ENCODE measurements at places on chromosomes 6 and 20.
A peak's percentile ranks its signal among the peaks of the same experiment; 100 is the strongest.

GRCh38 chr6:161493576-161494118 lies 219.8 kb upstream of the AGPAT4 start:
- DNase-seq = no peak

- DNase-seq = no peak
These were observed 91.9 kb upstream of the NXT1 start for GRCh38 chr20:23258747-23259121.

DNA sequence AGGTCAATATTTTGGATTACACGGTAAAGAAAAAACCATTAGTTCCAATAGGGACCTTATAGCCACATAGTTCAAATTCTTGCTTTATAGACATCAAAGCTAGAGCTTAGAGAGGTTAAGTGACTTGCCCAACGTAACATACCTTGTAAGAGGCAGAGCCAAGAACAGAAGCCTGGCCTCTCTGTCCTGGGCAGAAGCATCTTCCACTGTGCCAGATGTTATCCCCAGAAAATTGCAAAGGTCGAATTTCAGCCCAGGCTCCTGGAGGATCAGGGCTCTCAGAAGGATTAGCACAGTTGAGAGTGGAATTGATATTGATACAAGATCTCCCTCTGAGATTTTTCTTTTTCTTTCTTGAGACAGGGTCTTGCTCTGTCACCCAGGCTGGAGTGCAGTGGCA lies 6.1 kb downstream of the SMIM28 start:
- DNase-seq = peak; percentile 56

DNA sequence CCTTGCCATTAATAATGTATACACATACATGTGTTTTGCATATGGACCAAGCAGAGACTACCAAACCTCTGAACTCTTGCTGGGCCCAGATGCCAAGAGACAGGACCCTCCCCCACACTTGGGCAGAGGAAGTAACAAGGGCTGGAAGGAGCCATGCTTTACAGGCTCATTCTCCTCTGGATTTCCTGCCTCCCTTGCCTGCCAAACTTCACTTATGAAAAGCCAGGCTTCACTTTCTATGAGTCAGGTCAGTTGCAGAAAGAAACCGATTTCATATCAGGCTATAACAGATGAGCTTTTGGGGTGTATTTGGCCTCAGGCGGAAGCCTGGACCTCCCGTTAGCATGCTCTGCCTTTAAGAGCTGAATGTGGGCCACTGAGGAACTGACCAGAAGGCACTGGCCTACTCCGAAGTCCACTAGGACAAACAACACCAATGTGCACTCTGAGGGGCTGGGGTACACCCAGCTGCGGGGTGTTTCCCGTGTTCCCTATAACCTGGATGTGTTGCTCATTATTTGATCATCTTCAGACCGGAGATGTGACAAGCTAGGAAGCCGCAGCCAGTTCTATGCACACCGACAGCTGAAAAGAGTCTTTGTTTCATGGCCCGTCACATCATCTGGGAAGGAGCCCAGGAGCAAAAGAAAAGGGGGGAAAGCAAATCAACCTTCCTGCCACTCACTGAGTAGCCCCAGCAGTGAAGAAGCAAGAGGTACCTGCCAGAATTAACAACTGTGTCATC lies 28.5 kb downstream of the HAO1 start:
- no peak for DNase-seq

- no peak for DNase-seq
These were observed 1.2 kb downstream of the FUT9 start for GRCh38 chr6:96017070-96017359.

- DNase-seq = no peak
These were observed 12.2 kb upstream of the PTGIS start for GRCh38 chr20:49579874-49580812.

DNA sequence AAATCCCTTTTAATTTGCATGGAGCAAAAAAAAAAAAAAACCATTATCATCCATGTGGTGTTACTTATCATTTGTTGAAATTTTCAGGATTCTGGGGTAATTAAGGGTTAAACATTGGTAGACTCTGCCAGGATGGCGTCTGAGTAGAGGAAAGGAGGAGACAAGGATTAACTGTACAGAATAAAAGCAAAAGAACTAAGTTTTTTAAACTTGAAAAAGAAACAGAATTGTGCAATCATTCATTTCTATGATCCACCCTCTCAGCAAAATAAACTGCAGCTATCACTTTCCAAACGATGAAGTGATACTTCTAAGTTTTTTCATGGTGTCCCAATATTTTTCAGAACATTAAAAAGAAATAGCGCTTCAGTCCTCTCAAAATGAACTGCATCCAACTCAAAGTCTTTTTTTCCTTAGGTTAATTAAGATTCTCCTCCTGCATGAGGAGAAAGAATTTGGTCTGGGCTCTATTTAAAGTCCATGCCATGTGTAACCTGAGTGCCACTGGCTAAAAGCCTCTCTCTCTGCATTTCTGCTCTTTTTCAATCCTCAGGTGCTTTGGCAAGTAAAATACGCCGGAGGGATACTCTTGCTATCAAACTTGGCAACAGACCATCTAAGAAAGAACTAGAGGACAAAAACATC lies 69.5 kb upstream of the LTV1 start:
- DNase-seq = no peak

- DNase-seq = no peak
These were observed 4.4 kb downstream of the CAPN11 start for GRCh38 chr6:44162876-44163625.

DNA sequence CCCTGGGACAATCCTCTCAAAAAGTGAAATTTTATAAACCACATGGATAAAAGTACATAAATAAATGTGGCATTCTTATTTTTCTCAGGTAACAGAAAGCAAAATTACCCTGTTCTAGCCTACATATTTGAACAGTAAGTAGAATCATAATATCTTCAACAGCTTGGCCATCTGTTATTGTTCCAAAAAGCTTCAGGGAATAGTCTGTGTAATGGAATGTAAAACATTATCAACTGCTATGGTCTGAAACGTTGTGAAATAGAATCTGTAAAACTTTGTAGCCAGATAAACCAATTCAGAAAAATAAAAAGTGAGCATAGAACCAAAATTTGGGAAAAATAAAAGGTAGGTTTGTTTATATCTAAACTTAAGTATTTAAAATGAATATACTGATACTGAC lies 114.7 kb downstream of the THEMIS start:
- DNase-seq = no peak

DNA sequence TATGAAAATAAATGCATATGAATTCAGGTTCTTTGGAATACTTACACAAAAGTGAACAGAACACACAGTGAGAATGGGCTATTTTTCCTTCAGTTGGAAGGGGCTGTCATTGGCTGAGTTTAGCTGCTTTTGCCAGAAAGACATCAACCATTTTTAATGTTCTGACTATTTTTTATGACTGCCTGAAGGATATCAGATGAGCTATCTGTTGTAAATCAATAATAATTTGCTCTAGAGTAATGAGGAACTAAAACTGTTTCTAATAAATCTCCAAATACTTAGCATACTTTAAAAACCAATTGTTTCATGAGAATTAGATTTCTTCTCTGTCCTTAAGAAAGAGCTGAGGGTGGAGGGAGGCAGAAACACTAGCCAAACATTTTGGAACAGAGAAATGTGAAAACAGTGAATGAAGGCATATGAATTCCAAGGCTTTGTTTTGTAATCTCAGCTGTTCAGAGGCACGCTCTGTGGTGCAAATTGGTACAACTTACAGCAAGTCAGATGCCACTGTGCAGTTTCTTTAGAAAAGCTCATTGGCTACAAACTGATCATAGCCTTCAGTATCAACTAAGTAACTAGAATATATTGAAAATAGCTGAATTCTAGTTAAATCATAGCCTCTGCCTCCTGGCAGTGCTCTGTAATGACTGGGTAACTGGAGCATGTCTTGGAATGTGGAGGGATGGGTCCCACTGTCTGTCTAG lies 228.9 kb upstream of the JAG1 start:
- no peak for DNase-seq

- peak; percentile 1 for DNase-seq
These were observed 37.9 kb upstream of the PCMTD2 start for GRCh38 chr20:64217539-64218221.

Data from NCI-H69 (cell line).